Forelimb muscle (tissue), 1 donor: ENCODE measurements at places on chromosomes 5 and 9. TPM values are rescaled to one million over a fixed set of nuclear protein-coding genes. Genes with fewer than 3 reads are reported as not detected.

- no peak for DNase-seq
Observed at GRCh38 chr5:171688696-171689495, 96.7 kb upstream of the SMIM23 start.

Gene OTP
- polyA plus RNA-seq: not detected

DNA sequence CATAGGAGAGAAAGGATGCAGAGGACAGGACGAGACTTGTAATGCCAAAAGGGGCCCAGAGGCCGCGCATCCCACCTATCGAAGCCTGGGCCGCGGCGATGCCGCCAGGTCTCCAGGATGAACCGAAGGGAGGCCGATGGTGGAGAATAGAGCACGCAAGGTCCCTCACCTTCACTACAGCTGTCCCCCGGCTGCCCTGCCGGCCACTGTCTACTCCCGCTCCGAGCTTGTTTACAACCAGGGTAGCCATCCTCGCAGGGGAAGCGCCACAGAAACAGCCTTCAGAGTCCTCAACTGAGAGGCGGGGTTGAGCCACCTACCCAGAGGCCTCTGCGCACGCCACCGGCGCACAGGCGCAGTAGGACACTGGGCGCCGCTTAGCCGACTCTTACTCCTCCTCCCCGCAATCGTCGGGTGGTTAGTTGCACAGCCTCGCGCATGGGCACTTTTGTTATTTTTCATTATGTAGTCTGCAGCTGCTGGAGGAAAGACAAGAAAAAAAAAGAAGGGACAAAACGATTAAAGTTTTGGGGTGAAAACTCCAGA is at the start of gene TRIM23:
Gene TRIM23, minus strand, starts transcription at position 309 of the 546 bp plus-strand sequence. Its CDS starts 59 bp downstream, at position 250.
- peak; percentile 88 for DNase-seq

DNA sequence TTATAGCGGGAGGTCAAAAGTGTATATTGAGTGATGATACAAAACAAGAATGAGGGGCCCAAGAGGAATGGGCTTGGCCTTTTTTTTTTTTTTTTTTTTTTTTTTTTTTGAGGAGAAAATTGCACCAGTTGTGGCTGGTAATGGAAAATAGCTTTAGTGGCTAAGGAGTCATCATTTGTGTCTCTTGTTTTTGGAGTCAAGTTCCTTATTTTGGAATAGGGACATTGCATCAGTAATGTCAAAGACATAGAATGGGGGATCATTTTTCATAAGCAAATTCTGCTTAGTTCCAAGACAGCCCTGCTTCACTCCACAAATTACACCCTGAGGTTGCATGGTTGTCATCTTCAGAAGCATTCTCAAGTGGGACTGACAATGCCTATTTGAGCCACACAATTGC is 137.4 kb downstream of the STK32A start:
- DNase-seq: no peak

- no peak for DNase-seq
Observed at GRCh38 chr5:73480500-73480899, 17.7 kb upstream of the BTF3 start.

Gene LAMC3
- 1.9 TPM for polyA plus RNA-seq

- no peak for DNase-seq
Observed at GRCh38 chr5:73694089-73694488, 68.1 kb downstream of the ARHGEF28 start.

Gene NR5A1
- not detected for polyA plus RNA-seq

GRCh38 chr5:78221467-78221866 is 73.0 kb downstream of the AP3B1 start:
- no peak for DNase-seq

Gene INSL6
- 0.63 TPM for polyA plus RNA-seq

- no peak for DNase-seq
Observed at GRCh38 chr9:95494022-95494415, 22.8 kb downstream of the PTCH1 start.

DNA sequence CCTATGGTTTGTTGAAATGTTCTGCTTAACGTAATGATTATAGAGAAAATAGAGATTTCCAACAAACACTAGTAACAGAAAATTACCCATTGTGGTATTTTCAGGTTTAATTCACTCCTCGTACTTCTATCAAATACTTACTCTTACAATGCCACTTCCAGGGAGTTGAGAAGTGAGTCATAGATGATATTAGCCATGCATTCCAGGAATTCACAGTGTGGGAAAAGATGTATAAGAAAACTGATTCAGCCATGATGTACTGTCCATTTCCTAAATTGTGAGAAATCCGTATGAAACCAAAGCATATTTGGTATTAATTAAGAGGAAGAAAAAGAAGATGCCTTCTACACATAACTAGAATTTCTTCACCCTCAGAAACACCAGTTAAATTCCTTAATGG is 1854.6 kb upstream of the WWC1 start:
- DNase-seq: no peak

- DNase-seq: no peak
Observed at GRCh38 chr5:82512025-82512424, 233.9 kb upstream of the RPS23 start.

DNA sequence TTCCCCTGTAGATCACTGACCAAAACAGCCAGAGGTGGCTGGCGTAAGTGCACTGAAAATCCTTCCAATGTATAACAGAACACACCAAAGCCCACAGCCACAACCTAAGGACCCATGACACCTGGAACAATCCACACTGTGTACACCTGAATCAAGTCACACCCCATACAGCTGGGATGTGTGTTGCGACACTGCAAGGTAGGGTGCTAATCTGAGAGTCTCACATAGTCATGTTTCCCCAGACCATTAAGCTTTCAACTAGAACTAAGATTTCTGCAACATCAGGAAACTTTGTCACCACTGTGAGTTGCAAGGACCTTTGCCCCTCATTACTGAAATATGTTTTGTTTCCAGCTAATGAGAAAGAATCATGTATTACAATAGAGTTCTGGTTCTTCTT is 59.4 kb downstream of the MED27 start:
- DNase-seq: no peak

Gene PPP3R2
- polyA plus RNA-seq: not detected

Gene TUSC1
- 11.7 TPM for polyA plus RNA-seq

GRCh38 chr5:14136228-14136627 is 6.9 kb upstream of the TRIO start:
- no peak for DNase-seq

- DNase-seq: no peak
Observed at GRCh38 chr5:43418561-43418960, 6.4 kb upstream of the CCL28 start.

DNA sequence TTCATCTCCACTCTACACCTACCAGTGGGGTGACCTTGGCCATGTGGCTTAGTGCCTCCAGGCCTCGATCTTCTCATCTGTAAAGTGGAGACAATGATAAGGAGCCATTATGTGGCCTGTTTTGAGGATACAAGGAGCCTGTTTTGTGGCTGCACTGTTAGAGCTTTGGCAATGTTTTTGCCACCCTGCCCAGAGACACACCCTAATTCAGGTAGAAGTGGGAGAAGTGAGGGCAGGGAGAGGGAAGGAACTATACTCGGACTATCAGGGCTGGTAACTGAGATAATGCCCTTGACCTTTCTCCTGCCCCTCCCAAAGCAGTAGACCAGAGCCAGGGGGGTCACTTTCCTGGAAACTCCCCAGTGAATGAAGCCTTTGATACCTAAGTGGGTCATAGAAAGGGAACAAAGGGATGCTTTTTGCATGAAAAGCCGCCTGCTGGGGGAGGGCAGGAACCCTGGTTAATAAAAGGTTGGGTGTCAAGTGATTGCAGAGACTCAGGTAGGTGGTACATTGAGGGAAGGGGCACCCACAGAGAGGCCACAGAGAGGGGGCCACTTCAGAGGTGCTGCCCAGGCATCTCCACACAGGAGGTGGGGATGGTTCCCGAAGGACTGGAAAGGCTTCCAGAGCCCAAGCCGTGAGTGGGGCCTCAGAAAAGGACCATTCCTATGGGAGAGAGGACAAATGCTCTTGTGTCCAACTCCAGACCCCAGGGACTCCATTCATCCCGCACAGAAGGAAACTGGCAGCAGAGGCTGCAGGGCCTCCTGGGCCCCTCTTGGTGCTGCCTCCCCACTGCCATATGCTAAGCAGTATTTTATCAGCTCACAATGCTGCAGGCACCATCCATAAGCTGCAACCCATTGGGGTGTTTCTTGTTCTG is 42.3 kb upstream of the VDAC1 start:
- no peak for DNase-seq

Gene PKD2L2
- polyA plus RNA-seq: 0.83 TPM

- no peak for DNase-seq
Observed at GRCh38 chr9:76886318-76886717, 19.6 kb downstream of the PRUNE2 start.

DNA sequence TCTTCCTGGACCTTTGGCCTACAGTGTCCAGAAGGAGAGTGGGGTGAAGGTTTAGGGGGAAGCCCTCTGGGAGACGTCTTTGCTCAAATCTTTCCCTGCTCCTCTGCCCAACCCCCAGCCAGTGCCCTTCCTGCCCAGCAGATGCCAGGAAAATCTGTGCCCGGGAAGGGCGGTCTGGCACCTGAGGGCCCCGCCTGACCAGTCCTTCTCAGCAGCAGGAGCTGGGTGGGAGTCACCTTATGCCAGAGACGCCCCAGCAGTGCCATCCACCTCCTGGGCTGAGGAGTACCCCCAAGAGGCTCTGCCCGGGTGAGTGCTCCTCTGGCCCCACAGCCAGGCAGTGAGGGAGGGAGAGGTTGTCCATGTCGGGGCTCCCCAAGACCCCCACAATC is 14.9 kb upstream of the CERCAM start:
- DNase-seq: no peak

DNA sequence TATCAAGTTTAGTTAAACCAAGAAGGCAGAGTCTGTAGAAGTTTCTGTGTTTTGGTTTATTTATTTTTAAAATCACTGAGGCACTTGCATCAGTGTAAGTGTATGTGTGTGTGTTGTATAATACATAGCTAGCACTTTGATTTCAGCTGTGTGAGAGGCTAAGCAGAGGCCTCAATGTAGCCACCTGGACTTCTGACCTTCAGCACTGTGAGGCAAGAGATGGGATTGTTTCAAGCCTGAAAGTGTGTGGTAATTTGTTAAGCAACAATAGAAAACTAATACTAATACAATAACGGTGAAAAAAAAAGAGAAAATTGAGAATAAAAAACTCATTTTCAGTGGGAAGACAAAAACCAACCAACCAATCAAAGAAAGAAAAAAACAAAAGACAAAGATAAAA is 327.3 kb downstream of the CDH18 start:
- DNase-seq: no peak

GRCh38 chr9:36074870-36075532 is 38.3 kb downstream of the RECK start:
- DNase-seq: peak; percentile 40

DNA sequence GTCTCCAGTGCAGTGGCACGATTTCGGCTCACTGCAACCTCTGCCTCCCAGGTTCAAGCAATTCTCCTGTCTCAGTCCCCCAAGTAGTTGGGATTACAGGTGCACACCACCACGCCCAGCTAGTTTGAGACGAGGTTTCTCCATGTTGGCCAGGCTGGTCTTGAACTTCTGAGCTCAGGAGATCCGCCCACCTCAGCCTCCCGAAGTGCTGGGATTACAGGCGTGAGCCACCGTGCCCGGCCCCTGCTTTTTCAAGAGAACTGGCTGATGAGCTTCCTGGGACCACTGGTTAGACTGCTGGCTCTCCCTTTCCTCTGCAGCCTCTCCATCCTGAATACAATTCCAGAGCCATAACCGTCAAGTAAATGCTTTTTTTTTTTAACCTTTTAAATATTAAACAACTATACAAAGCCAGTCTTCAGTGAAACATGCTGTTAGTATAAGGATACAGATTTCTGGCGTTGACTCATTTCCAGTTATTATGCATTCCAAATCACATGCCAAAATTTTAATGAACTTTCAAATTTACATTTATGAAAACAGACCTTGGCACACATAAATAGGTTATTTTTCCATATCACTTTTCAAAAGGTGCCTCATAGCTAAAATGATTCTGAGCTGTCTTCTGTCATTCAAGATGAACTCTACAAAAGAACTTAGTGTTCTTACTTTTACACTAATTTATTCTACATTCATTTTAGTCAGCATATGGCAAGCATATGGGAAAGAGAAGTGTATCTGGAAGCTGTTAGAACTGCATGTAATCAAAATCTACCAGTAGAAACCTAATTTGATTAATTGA is 116.0 kb downstream of the MLLT3 start:
- DNase-seq: no peak

- DNase-seq: no peak
Observed at GRCh38 chr9:114383521-114384231, 4.1 kb downstream of the AKNA start.

DNA sequence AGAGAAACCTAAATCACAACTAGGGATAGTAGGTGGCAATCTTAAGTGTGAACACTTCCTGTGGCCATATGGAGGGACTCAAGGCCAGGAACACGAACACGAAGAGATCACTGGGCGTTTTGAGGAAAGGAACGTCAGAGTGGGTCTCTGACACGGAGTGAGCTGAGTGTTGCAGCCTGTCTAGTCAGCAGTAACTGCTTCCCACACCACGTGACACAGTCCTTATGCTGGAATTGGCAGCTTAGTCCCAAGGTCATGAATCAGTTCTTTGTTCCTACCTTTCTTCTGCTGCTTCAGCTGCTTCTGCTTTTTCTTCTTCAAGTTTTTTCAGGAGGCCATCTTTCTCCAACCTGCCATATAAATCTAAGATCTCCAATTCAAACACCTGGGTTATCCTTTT is 18.2 kb downstream of the SPACA9 start:
- no peak for DNase-seq

Gene ACOT12
- polyA plus RNA-seq: 0.22 TPM

DNA sequence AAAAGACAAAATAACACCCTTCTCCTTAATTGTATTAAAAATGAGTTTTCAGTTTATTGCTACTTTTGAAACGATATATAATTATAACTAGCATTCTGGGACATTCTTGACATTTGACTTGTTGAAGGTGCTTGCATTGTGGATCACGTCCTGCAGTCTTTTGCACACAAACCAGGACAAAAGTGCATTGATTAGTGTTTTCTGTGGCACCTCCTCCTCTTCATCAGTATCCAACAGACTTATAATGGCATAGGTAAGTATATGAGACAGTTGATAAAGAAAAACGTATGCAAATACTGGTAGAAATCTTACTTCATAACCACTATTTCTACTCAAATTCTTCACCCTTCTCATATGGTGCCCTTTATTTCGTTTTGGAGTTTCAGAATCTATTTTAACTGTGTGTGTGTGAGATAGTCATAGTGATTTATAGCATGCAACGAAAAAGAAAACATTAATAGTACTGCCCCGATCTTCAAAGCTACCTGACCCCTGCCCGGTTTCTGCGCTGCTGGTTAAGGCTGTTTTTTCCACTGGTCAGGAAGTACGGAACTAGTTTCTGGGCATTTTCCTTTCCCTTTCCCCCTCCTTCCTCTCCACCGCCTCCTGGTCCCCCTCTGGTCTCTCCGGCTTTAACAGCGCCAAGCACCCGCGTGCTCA is 639 bp upstream of the RASA1 start:
- no peak for DNase-seq

Gene LHX3
- not detected for polyA plus RNA-seq

Gene MPDZ
- 42.9 TPM for polyA plus RNA-seq

- DNase-seq: no peak
Observed at GRCh38 chr5:68499987-68500386, 284.4 kb downstream of the PIK3R1 start.

Gene DRD1
- polyA plus RNA-seq: not detected

GRCh38 chr5:135434591-135435466 is 12.3 kb downstream of the DCANP1 start:
- no peak for DNase-seq
